ENCODE measurements at places on chromosomes 13 and 19. TPM values are rescaled to one million over a fixed set of nuclear protein-coding genes. Genes with fewer than 3 reads are reported as not detected.

Gene CBY2
- total RNA-seq = not detected

Gene C19orf73
- total RNA-seq = 4.6 TPM

GRCh38 chr13:36639610-36640009, 34.2 kb upstream of the SERTM1 start:
- no peak for DNase-seq

Gene FFAR1
- not detected for total RNA-seq

DNA sequence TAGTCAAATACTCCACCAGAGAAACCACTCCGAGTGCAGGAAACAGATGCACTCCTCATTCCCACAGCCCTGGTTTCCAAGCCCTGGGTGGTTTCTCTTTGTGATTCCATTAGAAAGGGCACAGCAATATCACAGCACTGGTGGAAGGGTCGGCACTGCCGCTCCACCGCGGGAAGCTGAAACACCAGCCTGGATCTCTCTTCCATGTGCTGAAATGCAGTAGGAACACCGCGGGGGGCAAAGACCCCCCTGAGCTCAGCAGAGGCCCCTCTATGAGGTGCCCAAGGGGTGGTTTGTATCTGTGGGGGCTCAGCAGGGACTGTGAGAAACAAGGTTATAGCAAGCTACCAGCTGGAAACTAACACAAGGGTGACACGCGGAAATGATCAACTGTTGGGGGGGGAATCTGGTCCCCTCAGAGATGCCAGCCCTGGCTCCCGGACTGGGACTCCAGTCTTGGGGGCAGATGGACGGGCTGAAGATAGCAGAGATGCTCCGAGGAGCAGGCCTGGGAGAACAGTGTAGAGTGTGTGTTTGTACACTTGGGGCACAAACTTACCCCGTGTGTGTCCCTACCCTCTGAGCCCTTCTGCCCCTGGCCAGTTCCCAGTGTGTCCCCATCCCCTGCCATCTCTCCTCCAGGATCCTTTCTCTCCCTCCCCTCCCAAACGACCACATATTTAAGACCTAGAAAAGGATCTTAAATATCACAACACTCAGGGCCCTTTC, 1.8 kb downstream of the ZFR2 start:
- DNase-seq = no peak

Gene EXOC3L2
- not detected for total RNA-seq

- peak; percentile 81 for DNase-seq
These were observed 327.4 kb upstream of the ZNF507 start for GRCh38 chr19:32018014-32018413.

Gene CADM4
- total RNA-seq = 25.9 TPM

DNA sequence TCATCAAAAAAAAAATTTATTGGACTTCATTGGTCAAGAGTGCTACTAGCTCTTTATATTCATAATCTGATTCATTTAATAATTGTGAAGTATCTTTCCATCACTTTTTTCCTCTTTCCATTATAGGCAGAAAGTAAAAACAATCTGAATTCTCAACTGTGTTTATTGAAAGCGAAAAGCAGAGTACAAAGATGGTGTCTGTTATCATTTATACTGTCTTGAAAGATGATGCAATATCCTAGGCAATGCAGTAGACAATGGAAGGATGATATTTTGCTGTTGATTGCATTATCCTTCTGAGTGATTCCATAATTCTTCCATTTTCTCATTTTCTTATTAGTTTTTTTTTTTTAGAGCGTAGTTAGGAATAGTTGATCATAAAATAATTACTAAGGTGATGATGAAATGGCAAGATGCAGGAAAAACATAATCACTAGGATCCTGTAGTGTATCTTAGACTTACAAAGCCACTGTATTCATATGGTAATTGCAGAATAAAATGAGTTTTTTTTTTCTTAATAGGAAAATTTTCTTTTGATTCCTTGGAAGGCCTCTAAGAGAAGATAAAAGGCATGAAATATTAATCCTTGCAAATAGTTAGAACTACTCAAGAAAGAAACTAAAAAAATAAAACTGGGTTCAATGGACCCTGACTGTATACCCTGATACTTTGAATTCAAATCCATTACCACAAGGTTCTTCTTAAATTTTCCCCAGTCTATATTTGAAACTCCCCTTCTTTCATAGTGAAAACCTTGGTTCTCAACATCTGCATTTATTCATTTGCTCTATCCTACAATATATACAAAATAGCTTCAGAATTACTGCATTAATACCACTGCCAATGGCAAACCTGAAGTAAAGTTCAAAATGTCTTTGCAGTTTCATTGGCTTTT, 11.6 kb downstream of the URI1 start:
- no peak for DNase-seq

DNA sequence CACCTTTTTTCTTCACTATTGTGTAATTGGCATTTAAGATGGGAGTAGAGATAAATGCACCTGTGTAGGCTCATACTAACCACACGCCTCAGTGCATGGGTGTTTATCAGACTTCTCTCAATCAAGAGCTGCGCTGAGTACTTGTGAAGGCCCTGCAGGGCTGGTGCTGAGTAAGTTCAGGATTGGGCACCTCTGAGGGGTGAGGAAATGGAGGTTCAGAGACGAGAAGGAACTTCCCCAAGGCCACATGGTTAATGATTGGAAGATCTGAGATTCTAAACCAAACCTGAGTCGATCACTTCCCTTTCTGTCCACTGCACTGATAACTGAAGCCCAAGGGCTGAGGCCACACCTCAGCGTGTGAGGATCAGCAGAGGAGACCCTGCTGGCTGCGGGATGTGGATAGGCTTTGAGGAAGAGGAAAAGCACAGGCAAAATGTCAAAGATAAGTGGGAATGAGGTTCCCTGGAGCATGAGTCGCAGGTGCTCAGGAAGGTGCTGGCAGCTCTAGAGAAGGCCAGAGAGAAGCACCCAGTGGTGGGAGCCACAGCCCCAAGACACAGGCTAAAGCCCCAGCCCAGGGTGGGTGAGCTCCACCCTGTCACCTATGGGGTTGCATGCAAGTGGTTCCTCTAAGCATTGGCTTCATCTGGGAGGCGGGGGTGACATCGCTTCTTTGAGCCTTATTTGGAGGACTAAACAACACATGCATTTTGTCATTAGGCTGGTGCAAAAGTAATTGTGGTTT, 32.3 kb upstream of the GJB6 start:
- DNase-seq = no peak

- no peak for DNase-seq
These were observed 15.4 kb upstream of the KPTN start for GRCh38 chr19:47499371-47499770.

DNA sequence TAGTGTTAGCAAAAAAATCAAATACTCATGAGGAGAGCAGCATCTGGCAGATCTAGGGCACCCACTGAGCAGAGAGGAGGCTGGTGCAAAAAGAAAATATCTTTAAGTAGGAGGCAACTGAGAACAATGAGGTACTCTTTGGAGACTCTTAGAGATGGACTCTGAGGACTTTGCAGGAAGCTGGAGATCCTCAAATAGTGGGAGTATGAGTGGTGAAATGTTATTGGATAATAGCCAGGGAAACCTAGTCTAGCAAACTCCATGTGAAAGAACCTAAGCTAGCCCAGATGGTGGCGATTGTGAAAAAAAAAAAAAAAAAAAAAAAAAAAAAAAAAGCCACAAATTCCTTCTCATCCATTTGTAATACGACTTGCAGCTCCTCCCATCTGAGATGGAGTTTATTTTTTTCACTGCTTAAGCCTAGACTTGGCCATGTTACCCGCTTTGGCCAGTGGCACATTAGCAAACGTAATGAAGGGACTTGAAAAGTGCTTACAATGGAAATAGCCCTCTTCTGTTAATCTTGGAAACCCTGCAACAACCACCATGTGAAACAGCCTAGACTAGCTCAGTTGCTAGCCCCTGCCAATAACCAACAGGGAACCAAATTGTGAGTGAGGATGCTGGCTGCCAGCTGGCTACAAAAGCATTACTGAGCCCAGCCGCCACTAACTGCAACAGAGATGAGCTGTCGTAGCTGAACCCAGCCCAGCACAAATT, 476.2 kb downstream of the KLF12 start:
- no peak for DNase-seq

- no peak for DNase-seq
These were observed 25.2 kb downstream of the IPO5 start for GRCh38 chr13:97978651-97979050.

DNA sequence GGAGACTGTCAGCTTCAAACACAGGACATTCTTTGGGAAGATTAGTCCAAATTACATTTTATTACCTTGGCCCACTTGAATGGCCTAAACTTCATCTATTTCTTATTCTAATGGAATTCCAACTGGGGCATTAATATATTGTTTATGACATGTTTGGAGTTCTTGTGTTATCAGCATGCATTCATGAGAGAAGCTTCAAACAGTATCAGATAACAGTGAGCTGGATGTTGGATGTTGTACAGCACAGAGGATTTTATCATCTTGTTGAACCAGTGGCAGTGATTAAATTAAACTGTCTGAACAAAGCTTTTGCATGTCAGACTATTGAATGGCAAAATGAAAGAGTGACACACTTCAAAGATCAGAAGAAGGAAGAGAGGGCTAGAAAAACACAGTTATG, 50.0 kb downstream of the MZT1 start:
- DNase-seq = no peak

GRCh38 chr13:43908156-43909126, 28.7 kb downstream of the LACC1 start:
- DNase-seq = peak; percentile 35

- DNase-seq = no peak
These were observed 72.3 kb downstream of the GPC5 start for GRCh38 chr13:91470681-91471080.

DNA sequence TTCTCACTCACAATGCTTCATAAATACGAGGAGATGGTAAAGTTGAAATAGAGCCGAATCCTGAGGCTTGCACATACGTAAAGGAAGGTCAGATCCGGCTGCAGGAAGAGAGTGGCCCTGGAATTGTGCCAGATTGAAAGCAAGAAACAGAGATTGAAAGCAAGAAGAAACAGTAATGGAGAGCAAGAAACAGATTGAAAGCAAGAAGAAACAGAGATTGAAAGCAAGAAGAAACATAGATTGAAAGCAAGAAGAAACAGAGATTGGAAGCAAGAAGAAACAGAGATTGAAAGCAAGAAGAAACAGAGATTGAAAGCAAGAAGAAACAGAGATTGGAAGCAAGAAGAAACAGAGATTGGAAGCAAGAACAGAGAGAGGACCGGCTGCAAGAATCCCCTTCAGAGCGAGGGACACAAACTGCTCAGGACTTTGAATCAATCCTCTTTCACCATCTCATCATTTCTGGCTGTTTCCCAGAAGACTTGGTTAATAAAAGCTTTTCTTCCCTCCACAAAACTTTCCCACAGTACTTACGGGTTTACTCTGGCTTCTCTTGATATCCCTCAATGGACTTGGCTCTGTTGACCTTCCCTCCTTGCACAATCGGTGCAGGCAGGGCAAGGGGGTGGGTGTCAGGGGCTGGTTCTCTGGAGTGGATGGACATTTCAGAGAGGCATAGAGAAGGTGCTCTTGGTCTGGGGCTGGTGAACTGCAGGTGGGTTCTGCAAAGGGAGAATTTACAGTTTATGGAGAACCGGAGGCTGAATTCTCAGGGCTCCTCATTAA, 25.5 kb downstream of the OR7A5 start:
- DNase-seq = no peak

DNA sequence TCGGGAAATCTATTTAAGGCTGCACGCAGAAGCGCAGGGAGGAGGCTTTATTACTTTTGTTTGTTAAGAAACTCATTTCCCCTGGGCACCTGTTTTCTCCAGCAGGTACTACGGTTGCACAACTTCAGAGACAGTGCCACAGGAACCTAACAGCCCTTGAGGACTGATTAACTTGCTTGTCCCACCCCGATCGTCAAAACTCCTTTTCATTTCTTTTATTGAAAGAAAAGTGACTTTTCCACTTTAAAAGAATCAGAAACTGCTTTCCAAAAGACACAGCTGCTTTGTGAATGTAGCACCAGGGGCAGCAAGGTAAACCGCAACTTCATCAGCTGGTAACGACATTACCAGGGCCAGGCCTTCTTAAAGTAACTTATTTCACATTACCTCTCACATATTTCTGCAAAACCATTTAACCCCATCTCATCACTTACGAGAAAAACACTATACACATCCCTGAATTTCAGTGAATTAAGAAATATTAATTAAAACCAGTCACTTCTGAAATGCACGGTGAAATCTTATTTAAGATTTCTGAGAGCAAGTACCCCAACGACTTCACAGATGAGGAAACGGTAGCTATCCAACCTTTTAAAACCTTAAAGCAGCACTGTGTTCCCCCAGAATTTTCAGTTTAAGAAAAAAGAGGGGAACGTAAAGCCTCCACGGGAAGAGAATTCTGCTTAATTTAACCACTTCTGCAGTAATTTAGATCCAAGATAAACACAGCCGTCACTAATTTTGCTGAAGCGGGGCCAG, 1.4 kb downstream of the ANKRD10 start:
- DNase-seq = no peak

- DNase-seq = no peak
These were observed 3.6 kb downstream of the LRRC25 start for GRCh38 chr19:18393836-18394235.

Gene CGB8
- total RNA-seq = 3.3 TPM

- DNase-seq = no peak
These were observed 14.6 kb downstream of the ZNF257 start for GRCh38 chr19:22066886-22067285.

Gene F2RL3
- 0.88 TPM for total RNA-seq

GRCh38 chr13:28239374-28239773, 101.0 kb downstream of the PAN3 start:
- DNase-seq = no peak

GRCh38 chr19:18764591-18765051, 26.5 kb downstream of the COMP start:
- DNase-seq = no peak

- no peak for DNase-seq
These were observed 62.9 kb upstream of the SPATA13 start for GRCh38 chr13:24097667-24098066.

DNA sequence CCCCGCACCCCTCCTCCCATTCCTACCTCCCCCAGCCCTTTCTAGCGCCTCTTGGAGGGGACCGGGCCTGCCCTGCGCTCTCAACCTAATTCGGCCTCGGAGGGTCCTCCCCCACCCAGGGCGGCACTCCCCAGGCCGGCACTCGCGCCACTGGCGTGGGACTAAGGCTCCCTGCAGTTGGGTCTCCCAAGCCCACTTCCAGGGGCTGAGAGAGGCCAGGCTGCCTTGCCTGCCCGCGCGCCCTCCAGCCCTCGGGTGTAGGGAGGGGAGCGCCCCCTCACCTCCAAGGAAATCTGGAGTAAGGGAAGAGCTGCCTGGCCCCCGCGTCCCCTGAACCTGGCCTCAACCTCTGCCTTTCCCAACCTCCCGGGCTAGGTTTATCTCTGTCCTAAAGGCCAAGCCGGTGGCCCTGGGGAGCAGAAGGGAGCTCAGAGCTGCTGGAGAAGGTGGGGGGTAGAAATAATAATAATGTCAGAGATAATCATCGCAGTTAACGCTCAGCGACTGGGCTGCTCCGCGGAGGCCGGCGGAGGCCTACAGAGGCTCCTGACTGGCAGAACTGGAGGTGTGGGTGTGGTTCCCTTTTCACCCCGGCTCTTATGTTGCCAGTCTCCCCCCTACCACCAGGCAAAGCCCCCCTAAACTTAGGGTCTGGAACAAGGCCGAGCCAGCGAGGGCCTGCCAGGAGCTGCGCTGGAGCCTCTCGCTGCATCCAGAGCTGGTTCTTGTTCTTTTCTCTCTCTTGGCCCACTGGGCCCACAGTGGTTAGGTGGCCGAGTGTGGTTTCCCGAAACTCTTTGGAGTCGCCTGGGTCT, 9.6 kb downstream of the ZIC2 start:
- no peak for DNase-seq
